ENCODE measurements at places on chromosomes 12 and 14.

GRCh38 chr14:31159682-31160296 lies 47.8 kb downstream of the HECTD1 start:
- DNase-seq: peak; percentile 50

GRCh38 chr12:80419644-80420043 lies 24.4 kb upstream of the PTPRQ start:
- peak; percentile 47 for DNase-seq

DNA sequence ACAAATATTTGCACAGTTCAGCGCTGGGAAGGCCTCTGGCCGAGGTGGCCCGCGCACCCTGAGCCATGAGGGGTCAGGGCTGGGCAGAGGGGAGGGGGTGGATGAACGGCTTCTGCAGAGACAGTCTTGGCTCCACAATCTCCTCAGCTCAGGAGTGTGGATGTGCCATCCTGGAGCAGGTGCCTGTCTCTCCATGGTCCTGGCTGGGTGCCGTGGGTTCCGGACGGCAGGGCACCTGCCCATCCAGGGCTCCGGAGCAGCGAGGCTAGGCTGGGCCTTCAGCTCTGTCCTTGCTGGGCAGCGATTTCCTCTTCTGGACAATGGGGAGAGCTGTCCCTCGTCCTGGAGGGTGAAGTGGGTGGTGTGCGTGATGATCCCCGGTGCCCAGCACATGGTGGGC lies 55.6 kb downstream of the KIF26A start:
- no peak for DNase-seq

DNA sequence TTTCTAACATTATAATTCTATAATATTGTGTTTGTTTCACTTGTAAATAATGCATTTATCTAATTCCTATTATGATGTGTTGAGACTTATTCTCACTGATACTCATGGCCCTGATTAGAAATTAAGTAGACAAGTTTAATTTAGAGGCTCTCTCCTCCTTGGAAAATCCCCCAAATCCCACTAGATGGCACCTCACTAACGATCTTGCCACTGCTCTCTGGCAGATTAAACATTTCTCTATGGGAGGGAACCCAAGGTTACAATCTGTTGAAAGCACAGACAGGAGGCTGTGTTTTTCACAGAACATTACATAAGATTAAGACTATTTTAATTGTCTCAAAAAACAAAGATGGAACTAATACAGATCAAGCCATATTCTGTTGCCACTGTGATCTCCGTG lies 318.7 kb downstream of the LRFN5 start:
- peak; percentile 2 for DNase-seq

GRCh38 chr12:12441843-12442461 lies 85.1 kb downstream of the BORCS5 start:
- no peak for DNase-seq

DNA sequence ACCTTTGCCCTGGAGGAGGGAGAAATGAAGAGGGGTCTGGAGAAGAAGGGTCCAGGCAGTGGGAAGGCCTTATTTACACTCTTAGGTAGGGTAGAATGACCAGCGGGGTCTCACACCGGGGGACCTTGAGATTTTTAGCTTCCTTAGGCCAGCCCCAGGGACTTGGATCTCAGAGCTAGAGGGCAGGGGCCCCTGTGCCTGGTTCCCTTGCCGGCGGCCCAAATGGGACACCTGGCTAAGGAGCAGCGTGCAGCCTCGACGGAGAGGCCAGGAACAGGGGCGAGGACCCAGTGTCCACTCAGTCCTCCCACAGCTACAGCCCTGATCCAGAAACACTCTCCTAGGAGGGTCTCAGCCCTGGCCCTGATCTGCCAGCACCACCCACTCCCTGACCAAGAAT lies 41.8 kb downstream of the DIO3 start:
- DNase-seq: no peak

DNA sequence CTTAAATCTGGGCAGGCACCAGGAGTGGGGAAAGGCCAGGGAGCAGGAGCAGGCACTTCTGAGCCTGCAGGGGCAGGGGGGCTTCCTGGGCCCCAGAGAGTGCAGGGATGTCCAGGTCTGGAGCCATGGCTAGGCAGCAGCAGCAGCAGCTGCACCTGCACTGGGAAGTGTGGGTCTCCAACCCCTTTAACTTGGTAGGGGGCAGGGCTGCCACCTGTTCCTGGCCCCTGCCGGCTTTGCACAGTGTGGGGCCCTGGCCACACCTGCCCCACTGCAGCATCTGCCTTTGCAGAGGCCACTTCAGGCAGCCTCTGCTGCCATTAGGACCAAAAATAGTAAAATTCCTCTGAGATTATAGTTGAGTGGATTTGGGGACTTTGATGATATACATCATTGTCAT lies 138.5 kb downstream of the SLC16A7 start:
- no peak for DNase-seq

All from AG10803 (cell line).